ENCODE measurements at places on chromosomes 7 and 10.

- peaks cover 40% of the 10 kb centered on the region for H3K4me1 ChIP-seq
- H3K27ac ChIP-seq, result peak overlapping the region; percentile 12
- H3K36me3 ChIP-seq, result no peaks in the 10 kb centered on the region
- DNase-seq, result no peak
- no peak overlapping the region for H3K4me3 ChIP-seq
Observed at GRCh38 chr7:2821161-2821841, 22.8 kb downstream of the GNA12 start.

DNA sequence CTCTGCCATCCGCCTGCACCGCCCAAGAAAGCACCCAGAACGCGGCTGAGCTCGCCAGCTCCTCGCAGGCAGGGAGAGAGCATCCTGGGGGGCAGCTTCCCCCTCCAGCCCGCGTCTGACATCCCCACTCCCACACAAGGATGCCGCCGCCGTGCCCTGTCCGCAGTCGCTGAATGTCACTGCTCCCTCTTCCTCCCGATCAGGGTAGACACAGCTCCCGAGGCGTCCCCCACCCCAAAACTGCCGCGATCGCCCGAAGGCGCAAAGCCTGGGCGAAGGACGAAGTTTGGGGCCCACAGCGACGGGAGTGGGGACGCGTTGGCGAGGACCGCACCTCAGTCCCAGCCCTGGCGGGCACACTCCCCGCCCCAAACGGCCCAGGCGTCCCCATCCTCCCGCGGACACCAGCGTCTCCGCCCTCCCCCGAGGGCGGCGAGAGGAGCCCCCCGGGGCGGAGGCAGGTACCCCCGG, 1.5 kb upstream of the KAT6B start:
- DNase-seq, result peak; percentile 34
- H3K4me3 ChIP-seq, result peak overlapping the region; percentile 92
- peak overlapping the region; percentile 88 for H3K27ac ChIP-seq
- peaks cover 32% of the 10 kb centered on the region for H3K4me1 ChIP-seq

- no peak overlapping the region for H3K27ac ChIP-seq
- DNase-seq, result no peak
- H3K27me3 ChIP-seq, result no peaks in the 10 kb centered on the region
- H3K36me3 ChIP-seq, result peaks cover 4% of the 10 kb centered on the region
- H3K4me3 ChIP-seq, result no peak overlapping the region
Observed at GRCh38 chr7:2012044-2012900, 220.5 kb downstream of the MAD1L1 start.

- H3K36me3 ChIP-seq, result peaks cover 3% of the 10 kb centered on the region
- DNase-seq, result no peak
- H3K4me1 ChIP-seq, result no peaks in the 10 kb centered on the region
- no peaks in the 10 kb centered on the region for H3K27me3 ChIP-seq
Observed at GRCh38 chr7:32051128-32051527, 19.1 kb downstream of the PDE1C start.

DNA sequence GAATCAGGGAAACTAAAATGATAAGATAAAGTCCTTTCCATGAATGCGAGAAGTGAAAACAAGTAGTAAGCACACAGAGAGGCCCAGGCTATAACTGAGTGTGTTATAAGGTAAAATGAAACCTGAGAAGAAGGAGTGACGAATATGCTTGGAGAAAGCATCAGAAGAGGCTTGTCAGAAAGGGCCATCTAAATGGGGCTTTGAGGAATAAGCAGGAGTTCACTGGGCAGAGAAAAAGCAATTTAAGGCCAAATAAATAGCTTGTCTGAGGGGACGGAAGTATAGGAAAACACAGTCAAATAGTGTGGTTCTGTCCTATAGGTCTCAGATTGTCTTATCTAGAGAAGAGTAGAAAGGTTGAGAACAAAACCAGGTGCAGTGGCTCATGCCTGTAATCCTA, 59.6 kb upstream of the GSDME start:
- no peak overlapping the region for H3K4me3 ChIP-seq
- peaks cover 55% of the 10 kb centered on the region for H3K36me3 ChIP-seq
- H3K27ac ChIP-seq, result peak overlapping the region; percentile 64
- DNase-seq, result no peak
- peaks cover 33% of the 10 kb centered on the region for H3K4me1 ChIP-seq

DNA sequence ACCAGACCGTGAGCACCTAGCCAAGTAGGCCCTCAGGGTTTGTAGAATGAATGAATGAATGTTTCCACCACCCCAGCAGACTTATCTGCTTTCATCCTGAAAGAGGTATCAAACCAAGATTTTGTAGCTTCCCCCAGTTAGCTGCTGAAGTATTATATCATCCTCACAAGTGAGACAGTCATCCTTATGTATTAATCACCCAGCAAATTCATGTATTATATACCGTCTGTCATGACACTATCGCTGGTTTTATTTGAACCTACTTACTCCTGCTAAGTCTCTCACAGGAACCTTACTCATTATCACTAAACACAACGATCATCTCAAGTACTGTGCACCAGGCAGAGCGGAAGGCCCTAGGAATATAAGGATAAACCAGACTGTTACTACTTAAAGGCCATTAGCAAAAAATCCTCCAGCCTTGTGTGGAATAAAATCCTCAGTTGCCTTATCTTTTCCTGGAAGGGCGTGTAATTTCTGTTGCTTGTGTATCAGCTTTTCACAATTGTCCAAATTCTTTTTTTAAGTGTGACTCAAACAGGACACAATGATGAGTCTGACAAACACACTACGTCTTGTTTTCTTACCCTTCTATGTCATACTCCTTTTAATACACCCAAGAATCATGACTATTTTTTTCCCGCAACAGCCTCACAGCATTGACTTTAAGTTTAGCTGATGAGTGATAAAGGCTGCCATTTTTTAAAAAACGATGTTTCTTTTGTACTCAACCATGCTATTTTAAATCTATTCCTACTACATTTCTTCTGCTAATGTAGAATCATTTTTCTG, 176.1 kb upstream of the KLF14 start:
- DNase-seq, result no peak
- no peaks in the 10 kb centered on the region for H3K27me3 ChIP-seq
- peak overlapping the region; percentile 82 for H3K4me3 ChIP-seq
- peaks cover 98% of the 10 kb centered on the region for H3K36me3 ChIP-seq
- peak overlapping the region; percentile 93 for H3K27ac ChIP-seq
- H3K4me1 ChIP-seq, result peaks cover 65% of the 10 kb centered on the region

- H3K27me3 ChIP-seq, result no peaks in the 10 kb centered on the region
- peak overlapping the region; percentile 89 for H3K4me3 ChIP-seq
- H3K36me3 ChIP-seq, result peaks cover 5% of the 10 kb centered on the region
- DNase-seq, result no peak
Observed at GRCh38 chr10:78301891-78302738, 268.5 kb downstream of the RPS24 start.

DNA sequence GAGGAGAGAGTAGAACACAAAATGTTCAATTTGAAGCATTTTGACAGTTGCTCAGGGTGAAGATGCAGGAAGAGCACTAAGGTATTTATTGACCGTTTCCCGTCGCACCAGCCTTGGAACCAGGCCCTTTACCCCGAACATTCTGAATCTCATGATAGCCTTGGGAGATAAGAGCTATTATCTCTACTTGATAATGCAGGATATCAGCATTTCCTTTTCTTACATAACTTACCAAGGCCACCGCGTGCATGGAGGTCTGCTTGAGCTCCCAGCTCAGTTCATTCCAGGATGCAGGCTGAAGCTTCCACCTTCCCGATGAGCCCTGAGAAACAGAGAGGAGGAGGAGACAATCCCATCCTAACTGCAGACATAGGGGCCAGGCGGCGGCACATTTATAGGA, 324.2 kb upstream of the COBL start:
- no peak for DNase-seq
- H3K4me1 ChIP-seq, result no peaks in the 10 kb centered on the region
- H3K27me3 ChIP-seq, result no peaks in the 10 kb centered on the region
- H3K4me3 ChIP-seq, result no peak overlapping the region

GRCh38 chr10:118047157-118047719, 497 bp upstream of the RAB11FIP2 start:
- peak overlapping the region; percentile 85 for H3K4me3 ChIP-seq
- H3K4me1 ChIP-seq, result peaks cover 14% of the 10 kb centered on the region
- DNase-seq, result no peak
- peak overlapping the region; percentile 79 for H3K27ac ChIP-seq
- H3K27me3 ChIP-seq, result no peaks in the 10 kb centered on the region
- peaks cover 9% of the 10 kb centered on the region for H3K36me3 ChIP-seq

DNA sequence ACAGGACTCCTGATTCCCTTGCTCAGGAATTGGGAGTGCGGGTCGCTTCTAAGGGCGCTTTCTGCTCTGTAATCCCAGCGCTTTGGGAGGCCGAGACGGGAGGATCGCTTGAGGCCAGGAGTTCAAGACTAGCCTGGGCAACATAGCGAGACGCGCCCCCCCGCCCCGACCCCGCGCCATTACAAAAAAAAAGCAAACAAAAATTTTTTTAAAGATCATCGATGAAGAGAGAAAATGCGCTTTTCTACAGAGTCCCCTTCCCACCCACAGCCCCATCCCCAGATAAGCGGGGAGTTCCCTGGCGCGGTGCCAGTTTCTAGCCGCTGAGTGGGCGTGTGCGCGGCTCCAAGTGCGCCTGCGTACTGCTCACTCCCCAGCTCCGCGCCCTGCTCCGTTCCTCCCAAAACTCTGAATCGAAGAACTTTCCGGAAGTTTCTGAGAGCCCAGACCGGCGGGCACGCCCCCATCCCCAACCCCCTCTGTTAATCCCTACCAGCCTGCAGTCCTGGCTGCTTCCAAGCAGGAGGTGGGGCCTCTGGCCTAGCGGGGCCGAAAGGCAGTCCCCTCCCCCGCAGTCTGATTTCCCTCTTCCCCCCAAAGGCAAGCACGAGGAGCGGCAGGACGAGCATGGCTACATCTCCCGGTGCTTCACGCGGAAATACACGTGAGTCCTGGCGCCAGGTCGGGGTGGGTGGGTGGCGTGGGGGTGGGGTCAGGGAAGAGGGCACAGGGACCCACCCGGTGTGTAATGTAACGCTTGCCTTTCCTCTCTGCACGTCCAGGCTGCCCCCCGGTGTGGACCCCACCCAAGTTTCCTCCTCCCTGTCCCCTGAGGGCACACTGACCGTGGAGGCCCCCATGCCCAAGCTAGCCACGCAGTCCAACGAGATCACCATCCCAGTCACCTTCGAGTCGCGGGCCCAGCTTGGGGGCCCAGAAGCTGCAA, 1.0 kb downstream of the HSPB1 start:
- no peaks in the 10 kb centered on the region for H3K27me3 ChIP-seq
- peaks cover 4% of the 10 kb centered on the region for H3K36me3 ChIP-seq
- H3K4me1 ChIP-seq, result peaks cover 10% of the 10 kb centered on the region
- peak; percentile 55 for DNase-seq
- peak overlapping the region; percentile 92 for H3K27ac ChIP-seq

GRCh38 chr10:97323501-97323900, 4.4 kb downstream of the FRAT1 start:
- H3K4me1 ChIP-seq, result peaks cover 30% of the 10 kb centered on the region
- peak overlapping the region; percentile 69 for H3K27ac ChIP-seq
- DNase-seq, result no peak
- no peak overlapping the region for H3K4me3 ChIP-seq

- H3K4me3 ChIP-seq, result no peak overlapping the region
- H3K27ac ChIP-seq, result no peak overlapping the region
- DNase-seq, result no peak
- H3K4me1 ChIP-seq, result no peaks in the 10 kb centered on the region
Observed at GRCh38 chr10:55400075-55400849, 599.2 kb upstream of the PCDH15 start.

DNA sequence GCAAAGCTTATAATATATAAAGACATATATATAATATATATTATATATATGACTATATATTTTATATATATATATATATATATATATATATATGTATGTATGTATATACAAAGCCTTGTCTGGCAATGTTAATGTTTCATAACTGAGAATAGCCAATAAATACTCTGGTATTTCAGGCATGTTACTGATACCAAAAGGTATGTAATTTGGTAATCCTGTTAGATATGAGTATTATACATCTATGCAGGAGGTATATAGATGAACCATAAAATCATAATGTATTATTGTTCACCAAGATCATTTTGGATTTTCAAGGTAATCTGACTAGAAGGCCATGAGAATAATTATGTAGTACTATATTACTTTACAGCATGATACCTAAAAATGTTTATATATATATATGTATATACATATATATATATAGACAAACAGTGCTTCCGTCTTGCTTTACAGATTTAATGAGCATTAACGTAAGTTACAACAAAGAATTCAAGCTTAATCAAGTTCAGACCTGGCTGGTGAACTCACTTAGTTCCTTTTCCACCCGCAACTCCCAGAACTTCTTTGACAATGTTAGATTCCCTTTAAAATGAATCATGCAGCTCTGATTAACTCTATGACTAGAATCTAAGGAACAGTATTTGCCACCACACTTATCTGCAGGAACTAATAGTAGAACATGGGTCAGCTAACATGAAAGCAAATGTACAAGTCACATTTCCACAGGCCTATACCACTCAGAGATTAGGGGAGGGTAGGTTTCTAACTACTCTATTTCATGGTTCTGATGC, 82.7 kb downstream of the SLC25A13 start:
- no peaks in the 10 kb centered on the region for H3K27me3 ChIP-seq
- no peak for DNase-seq
- H3K4me1 ChIP-seq, result peaks cover 11% of the 10 kb centered on the region
- no peaks in the 10 kb centered on the region for H3K36me3 ChIP-seq

DNA sequence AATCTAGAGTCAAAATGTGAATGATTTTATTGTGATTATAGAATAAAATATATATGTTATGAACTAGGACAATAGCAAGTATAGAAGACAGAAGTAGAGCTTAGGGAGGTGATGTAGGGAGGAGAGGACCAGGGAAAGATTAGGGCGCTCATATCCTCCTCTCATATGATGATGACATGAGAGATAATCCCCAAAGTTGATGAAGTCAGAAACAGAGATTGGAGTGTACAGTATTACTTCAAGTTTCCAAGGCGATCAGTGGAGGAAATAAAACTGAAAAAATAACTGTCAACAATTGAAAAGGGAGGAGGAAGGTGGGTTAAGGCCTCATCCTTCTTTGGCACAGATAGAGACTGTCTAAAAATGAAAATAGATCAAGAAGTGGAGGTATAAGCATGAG, 14.9 kb downstream of the MACROH2A2 start:
- no peaks in the 10 kb centered on the region for H3K27me3 ChIP-seq
- H3K36me3 ChIP-seq, result no peaks in the 10 kb centered on the region
- H3K4me3 ChIP-seq, result no peak overlapping the region
- DNase-seq, result no peak

GRCh38 chr7:33556472-33556871, 348.9 kb upstream of the BMPER start:
- H3K4me1 ChIP-seq, result no peaks in the 10 kb centered on the region
- no peak overlapping the region for H3K27ac ChIP-seq
- H3K27me3 ChIP-seq, result no peaks in the 10 kb centered on the region
- no peak overlapping the region for H3K4me3 ChIP-seq
- no peaks in the 10 kb centered on the region for H3K36me3 ChIP-seq
- DNase-seq, result no peak

DNA sequence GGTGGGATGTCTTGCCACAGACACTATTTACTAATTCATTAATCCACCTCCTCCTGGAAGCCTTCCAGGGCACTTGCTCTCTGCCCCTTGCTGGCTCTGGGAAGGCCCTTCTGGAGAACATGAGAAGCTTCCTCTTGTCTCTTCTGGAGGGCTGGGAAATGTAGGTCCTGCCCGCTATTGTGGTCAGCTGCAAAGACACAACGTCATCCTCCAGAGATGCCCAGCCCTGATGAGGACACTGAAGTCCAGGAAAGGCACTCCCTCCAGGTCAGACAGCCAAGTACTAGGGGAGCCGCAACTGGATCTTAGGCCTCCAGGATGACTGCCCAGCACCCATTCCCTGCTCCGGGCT, 9.6 kb upstream of the TACR2 start:
- no peak for DNase-seq
- H3K4me1 ChIP-seq, result peaks cover 40% of the 10 kb centered on the region
- peaks cover 3% of the 10 kb centered on the region for H3K36me3 ChIP-seq
- no peak overlapping the region for H3K27ac ChIP-seq
- peaks cover 6% of the 10 kb centered on the region for H3K27me3 ChIP-seq

GRCh38 chr10:110379831-110380230, 75.1 kb upstream of the SMNDC1 start:
- H3K27me3 ChIP-seq, result no peaks in the 10 kb centered on the region
- H3K27ac ChIP-seq, result no peak overlapping the region
- DNase-seq, result no peak
- H3K4me3 ChIP-seq, result no peak overlapping the region
